Activated naive CD8-positive, alpha-beta T cell treated with anti-CD3 and anti-CD28 coated beads, Interleukin-2, amount 50 U/mL, for 16 hours (primary cell): ENCODE measurements at places on chromosomes 1 and 21.

GRCh38 chr1:66690666-66691381, 61.4 kb upstream of the DYNLT5 start:
- DNase-seq, result no peak

DNA sequence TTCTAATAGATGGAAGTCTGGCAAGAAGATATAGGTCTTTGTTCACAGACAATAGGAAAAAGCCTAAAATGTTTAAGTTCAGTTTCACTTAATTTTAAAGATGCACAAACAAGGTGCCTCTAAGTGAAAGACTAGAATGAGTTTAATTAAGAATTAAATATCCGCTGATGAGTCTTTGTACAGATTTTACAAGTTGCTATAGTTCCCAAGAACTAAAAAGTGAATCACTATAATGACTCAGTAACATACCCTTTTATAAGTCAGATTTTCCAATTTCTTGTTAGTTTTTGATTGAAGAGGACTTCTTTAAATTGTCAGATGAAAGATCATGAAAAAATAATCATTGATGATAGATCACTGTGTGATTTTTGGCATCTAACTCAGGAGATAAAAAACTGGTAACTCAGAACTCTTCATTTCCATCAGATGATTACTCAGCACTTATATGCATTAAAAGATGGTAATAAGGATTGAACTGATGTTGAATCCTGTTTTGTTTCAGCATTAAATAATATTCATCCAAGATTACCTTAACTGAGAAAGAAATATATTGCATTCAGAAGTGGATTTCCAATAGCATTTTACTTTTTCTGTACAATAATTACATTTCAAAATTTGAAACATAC, 59.0 kb upstream of the ST6GALNAC3 start:
- no peak for DNase-seq

- DNase-seq, result no peak
Measured at GRCh38 chr1:119884711-119885110, 11.6 kb downstream of the ADAM30 start.

DNA sequence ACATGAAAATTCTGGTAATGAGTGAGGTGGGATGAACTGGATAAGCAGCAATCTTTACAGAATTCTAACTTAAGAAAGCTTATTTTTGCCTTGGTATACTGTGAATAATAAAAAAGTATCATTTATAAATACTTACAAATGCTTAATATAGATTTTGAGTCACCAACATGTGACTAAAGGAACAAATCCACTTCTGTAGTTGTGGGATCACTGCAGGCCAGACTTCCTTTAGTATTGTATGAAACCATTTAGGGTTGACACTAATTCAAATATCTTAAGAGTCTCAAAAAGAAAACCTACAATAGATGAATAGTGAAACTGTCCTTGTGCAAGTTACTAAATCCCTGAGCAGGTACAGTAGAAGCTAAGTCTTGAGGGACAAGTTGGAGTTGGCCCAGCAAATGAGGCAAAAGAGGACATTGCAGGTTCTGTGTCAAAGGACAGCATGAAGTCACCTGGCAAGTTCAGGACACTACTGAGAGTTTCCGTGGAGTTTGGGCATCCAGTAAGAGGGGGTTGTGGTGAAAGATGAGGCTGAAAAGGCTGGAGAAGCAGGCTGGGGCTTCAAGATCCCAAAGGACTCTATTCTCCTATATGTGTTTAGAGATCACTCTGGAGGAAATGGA, 5.9 kb upstream of the THEM4 start:
- no peak for DNase-seq

DNA sequence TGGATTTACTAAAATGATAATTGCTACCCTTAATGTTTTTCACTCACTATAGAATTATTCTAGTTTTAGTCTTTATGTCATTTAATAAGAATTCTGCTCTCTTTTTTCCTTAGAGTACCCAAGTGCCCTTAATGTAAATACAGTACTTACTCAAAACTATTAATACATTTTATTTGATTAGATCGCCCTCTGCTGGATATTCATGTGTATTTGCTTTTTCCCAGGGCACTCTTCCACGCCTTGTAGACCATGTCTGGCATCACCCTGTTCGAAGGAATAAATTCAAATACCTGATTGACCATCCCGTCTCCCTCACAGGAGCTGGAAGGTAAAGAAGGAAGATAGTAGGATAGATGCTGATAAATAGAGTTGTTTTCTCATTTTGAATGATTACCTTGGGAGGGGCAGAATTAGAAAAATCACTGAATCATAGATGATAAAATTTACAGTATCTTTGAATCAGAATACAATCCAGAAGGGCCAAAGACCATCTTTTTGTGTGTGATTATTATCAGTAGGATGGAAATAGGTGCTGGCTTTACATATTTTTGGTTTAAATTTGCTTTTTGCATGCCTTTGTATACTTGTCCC, 4.1 kb downstream of the AXDND1 start:
- DNase-seq, result no peak

DNA sequence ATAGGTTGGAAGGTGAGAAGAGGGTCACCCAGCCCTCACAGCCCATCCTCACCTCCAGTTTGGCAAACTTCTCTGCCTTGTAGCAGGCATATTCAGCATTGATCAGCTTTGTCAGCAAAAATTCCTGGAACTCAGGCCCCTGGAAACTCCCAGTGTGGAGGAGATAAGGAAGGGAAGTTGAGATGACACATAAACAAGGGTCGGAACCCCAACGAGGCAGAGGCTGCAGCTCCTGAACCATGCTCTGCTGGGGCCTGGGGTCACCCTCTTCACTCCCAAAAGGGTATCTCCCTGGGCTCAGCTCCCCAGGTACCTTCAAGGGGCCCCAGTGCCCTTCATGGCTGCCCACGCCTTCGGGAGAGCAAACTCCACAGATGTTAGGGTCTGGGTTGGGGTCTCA, 60.4 kb downstream of the RAP1GAP start:
- DNase-seq, result no peak

- DNase-seq, result no peak
Measured at GRCh38 chr1:22922640-22923039, 50.0 kb downstream of the LACTBL1 start.

GRCh38 chr1:201085902-201086735, 26.1 kb downstream of the CACNA1S start:
- DNase-seq, result no peak

DNA sequence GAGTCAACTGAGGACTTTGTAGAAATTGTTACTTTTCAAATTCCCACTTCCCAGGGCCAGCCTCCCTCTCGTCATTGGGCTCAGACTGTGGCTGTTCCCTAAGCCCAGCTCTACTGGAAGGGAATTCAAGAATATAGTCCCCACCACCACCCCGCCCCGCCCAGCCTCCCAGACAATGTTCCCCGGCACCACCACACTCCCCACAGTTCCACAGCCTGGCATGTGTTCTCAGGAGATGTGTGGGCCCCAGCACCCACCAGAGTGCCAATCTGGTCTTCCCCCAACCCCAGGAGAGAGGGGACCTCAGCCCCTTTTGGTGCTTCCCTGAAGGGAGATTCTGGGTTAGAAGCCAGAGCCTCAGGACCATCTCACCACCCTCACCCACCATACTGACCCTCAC, 120.1 kb downstream of the SYT2 start:
- DNase-seq, result no peak

DNA sequence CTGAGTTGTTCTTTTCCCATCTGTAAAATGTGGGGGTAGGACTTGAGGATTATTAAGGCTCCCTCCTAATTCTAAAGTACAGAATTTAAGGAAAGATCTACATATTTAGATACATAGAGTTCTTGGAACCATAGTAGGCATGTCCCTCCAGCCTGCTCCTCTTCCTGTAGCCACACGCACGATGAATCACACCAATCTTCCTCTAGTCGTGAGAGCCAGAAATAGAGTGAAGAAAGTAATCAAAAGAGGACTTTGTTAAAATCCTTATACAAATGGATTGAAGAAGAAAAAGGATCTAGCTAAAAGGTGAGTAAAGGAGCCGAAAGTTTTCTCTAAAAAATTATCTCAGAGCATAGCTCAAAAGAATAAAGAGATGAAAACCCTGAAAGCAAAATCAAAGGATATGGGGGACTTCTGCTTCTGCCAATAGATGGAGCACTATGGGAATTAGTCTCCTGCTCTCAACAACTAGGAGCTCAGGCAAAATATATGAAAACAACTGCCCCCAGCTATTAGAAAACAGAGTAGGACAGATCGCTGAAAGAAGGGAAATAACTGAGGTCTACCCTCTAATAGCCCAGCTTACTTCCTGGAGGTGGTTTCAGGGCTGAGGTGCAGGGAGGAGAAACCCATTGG, 8.5 kb downstream of the C1orf141 start:
- DNase-seq, result no peak

DNA sequence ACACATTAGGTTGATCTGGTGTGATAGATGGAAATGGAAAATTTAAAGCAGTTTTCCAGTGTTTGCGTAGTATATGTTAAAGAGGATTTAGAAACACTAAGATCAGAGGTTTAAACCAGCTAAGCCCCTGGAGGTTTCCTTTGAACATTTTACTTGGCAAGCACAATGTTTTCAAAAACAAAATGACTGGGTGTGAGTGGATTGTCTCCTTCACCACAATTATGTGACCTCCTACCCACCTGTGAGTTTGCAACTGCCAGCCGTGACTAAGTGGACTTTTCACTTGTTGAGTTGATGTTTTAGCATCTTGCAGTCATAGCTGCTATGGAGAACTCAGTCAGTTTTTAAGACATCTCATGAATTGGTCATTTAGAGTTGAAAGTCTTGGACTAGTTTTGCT, 4.7 kb downstream of the CCDC190 start:
- DNase-seq, result no peak

GRCh38 chr1:51946300-51946699, 44.2 kb downstream of the RAB3B start:
- no peak for DNase-seq

DNA sequence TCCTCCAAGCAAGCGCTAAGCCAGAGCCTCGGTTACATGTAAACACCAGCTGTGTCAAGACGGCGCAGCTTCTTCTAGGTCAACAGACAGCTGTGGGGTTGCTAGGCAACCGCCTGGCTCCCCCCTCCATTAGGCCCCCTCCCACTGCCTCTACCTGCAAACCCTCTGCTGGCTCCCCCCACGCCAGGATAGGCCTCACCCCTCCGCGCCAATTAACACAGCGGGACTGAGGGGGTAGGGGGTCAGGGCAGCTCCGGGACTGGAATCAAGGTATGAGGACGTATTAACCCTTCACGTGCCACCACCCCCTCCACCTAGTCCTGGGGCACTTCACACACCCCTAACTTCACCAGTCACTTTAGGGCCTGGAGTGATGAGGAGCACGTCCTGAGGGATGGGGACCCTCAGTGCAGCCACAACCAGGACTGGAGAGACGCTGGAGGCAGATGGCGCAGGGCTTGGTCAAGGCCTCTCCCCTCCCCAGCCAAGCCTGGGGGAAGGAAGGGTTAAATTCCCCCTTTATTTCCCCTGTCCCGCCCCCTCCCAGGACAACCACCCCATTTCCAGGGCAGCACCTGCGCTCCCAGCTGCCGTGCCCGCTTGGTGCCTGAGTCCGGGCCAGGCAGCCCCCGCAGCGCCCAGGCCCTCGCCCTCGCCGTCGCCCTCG, 37.4 kb upstream of the WASF2 start:
- no peak for DNase-seq

DNA sequence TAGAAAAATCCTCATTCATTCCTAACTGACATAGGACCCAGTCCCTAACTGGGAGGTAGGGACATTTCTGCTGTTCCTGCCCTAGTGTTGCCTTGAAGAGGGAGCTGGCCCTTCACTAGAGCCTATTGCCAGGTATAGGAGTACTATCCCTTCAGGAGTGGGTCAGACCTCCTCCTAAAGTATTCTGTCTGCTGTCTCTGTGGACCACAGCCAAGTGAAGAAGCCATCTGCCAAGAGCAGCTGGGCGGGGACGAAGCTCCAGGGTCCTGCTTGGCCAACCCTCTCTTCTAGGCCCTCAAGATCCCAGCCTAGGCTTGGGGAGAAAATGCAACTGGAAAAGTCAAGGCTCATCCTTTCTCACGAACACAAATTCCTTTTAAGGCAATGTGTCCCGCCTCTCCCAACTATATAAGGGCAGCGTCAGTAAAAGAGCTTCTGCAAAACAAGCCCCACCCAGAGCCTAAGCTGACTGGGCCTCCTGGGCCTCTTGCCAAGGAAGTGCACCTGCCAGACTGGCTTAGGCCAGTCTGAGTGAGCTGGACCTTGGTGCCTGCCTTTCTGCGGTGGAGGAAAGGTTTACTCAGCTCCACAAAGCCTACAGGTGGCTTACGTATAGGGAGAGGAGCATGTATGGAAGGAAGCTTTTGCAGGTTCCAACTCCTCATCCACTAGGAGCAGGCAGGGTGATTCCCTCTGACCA, 638 bp upstream of the TUFT1 start:
- DNase-seq, result no peak

GRCh38 chr1:41528726-41529605, 44.5 kb upstream of the EDN2 start:
- no peak for DNase-seq

GRCh38 chr1:86938450-86938849, 24.0 kb downstream of the HS2ST1 start:
- DNase-seq, result no peak

GRCh38 chr1:160338580-160338979, 4.5 kb downstream of the COPA start:
- no peak for DNase-seq

- no peak for DNase-seq
Measured at GRCh38 chr1:39704757-39705156, 13.5 kb upstream of the HPCAL4 start.
